ENCODE measurements at places on chromosomes 2 and 18.

DNA sequence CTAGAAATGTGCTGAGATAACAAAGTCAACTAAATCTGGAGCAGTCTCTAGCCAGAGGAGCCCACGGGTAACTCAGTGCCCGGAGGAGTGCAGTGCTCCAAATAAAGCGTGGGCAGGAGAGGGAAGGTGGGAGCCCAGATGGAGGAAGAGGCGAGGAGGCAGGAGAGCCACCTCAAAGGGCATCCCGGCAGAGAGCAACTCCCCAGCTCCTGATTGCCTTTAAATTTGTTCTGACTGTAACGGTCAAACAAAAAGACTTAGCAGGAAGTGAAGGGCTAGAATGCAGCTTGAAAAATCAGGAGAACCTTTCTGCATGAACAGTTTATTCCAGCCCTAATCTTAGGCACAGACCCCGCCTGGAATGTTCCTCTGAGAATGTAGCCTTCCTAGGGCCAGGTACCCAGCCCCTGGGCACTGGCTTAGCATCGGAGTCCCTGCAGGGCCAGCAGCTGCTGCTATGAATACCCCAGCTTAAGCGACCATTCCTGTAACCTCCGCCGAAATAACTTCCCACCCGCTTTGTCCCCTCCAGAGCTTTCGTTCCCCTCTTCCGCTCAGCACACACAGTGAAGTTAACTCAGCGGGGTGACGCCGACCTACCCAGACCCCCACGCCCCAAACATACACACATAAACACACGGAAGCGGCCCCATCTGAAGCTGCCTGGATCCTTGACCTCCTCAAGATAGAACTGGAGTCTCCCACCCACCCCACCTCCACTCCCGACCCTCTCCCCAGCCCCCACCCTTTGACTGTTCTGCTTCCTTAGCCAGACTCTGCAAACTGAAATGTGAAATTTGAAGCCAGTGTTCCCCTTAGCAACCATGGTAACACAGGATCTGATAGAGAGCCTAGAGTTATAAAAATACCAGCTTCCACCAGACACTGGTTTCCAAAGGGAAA, 123.2 kb downstream of the SMAD7 start:
- DNase-seq: no peak

GRCh38 chr2:179268277-179268925, 3.8 kb upstream of the SESTD1 start:
- DNase-seq: no peak

DNA sequence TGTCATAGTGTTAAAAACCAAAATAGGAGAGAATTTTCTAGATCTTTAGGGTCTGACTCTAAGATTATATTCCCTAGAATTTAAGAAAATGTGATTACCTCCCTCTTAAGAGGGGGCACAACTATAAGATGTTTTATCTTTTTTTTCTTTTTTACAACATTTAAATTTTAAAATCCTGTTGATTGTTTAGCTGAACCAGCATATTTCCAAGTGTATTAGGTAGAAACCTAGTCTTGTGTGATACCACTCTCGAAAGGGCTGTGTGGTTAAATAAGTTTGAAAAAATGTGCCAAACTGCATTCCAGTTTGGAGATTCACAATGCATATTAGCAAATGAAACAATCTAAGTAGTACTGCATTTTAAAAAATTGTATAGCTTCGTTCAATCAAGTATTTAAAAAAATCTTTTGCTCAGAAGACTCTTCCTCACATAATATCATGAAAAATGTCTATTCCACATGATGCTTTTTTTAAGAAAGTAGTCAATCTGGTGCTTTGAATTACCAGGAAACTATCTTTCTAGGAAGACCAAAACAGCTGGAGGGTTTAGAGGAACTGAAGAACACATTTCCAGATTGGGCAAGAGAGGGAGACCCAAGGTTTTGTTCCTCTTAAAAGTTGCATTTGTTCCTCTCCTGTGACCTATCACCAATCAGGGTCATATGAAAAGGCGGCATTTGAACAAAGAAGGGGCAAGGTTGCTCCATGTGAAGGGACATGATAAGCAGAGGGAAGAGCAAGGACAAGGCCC, 98.8 kb downstream of the DPP4 start:
- DNase-seq: no peak

DNA sequence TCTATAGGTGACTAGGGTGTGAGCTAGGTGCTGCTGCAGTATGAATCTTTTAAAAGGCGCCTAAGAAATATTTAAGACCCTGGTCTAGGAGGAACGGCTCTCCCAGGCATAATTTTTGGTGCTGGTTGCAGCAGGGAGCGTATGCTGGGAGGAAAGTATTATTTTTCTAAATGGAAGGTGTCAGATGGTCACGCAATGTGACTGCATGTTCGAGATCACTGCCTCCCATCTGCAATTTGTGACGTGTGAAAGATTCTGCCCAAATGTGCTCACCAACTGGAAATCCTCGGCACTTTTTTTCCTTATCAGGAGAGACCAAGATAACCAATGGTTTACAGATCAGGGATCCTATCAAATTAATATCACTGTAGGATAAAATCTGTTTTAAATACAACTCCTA, 95.6 kb upstream of the KLHL14 start:
- DNase-seq: no peak

DNA sequence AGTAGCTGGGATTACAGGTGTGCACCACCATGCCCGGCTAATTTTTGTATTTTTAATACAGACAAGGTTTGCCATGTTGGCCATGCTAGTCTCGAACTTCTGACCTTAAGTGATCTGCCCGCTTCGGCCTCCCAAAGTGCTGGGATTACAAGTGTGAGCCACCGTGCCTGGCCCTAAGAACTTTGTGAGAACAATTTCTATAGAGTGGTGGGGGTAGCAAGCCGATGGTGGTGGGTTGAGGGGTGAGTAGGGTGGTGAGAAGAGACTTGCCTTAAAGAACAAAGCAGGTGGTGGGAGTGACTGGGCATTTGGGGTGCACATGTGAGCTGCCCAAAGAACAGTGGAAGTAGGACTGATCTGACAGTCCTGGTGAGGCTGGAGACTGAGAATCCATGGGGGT, 76.0 kb upstream of the ASB18 start:
- DNase-seq: no peak

DNA sequence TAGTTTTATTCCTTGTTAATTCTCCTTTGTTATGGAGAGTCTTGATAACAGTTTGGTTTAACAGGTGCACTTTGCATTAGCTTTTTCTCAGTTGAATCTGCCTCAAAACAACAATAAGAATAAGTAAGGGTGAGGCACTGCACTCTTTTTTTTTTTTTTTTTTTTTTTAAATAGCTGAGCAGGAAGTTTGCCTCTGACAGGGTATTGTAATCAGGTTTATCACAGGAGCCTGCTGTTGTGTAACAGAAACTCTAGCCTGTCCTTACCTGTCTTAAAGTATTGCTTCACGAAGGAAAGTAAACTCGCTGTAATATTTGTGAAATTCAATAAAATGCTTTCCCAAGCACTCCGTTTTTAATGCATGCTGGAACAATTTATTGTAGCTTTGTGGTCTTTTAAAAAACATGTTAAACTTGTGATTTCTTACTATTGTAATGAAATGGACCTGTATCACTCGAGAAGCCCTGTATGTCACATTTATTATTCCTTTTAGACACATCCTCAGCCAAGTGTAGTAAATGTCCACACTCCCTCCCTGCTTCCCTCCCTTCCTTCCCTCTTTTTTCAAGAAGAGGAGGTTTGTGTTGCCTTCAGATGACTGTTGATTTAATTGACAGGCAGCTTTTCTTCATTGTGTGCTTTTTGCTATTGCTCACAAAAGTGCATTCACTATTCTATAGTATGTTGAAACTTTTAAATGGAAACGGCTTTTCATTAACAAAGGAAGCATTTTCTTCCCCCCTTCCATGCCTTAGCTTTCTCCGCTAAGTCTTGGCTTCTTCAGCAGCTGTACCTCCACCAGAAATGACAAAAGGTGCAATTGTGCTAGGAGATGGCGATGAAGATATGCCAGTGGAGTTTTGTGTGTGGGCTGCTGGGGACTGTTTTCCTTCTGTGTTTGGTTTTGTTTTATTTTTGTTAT, 52.7 kb downstream of the TAF1B start:
- DNase-seq: no peak

GRCh38 chr18:49849331-49850217, 36.2 kb upstream of the ACAA2 start:
- DNase-seq: no peak

DNA sequence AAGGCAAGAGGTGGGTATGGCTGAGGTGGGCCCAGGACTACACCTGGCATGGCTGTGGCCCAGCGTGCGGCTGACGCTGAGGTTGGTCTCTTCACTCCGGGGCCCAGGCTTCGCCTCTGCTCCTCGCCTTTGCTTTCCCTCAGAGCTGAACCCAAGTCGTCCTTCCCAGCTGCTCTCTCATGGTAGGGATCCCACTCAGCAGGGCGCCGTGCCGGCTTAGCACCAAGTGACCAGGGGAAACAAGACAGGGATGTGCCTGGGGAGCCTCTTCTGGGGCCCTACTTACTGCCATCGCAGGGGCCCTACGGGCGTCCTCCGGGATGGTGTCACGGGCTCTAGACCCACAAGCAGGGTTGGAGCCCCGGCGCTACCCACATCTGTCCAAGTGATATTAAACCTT, 138.1 kb upstream of the ALKAL2 start:
- DNase-seq: no peak

- DNase-seq: no peak
These were observed 88.9 kb downstream of the GAREM1 start for GRCh38 chr18:32381761-32382160.

DNA sequence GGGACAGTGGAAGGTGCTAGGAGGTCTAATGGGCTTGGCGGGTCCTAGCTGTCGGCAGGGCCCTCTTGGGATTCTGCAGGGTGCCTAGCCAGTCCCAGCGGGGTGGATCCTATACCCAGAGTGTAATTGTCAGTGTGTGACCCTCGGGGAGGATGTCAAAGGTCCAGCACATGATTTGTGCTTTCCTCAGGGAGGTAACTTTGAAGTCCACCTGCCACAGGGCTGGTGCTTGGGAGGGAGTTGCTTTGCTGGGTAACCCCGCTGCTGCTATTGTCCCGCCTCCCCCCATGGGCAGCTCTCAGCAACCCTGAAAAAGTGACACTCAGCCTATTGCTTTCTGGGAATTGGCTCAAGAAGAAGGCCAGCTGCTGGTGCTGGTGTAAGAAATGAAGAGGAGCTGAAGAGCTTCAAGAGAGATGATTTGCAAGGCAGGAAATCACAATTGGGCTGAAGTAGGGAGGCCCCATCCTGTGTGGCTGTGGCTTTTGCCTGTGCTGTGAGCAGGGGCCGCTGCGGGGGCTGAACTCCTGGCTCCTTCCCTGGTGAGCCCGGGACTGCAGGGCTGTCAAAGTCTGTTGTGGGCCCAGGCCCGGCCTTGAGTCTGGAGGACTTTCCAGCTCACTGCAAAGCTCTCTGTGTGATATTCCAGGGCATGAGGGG, 36.4 kb downstream of the EMILIN2 start:
- DNase-seq: no peak

DNA sequence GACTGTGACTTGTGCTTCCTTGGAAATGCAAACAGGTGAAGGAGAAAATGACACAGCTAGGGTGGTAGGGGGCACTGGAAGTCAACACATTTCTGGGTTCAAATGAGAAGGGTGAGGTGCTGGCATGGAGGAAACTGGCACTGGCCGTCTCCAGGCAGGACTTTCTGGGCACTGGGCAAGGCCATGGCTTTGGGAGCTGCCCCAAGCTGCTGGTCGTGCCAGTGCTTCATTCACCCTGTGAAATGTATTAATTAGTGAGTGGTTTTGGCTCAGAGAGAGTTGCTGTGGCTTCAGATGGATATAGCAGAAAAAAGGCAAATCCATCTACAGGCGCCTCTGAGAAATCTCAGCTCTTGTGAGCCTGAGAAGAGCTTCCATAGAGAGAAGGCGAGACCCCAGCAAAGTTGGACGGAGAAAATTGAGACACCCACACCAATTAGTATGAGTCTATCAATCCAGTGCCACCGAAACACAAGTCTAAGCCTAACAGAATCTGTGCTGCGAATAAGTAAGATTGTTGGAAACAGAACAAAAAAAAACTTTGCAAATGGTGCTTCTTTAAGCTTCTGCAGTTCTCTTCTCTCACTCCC, 202.1 kb upstream of the TNP1 start:
- peak; percentile 26 for DNase-seq

- DNase-seq: no peak
These were observed 713.4 kb upstream of the VRK2 start for GRCh38 chr2:57333221-57333620.

- no peak for DNase-seq
These were observed 7.2 kb upstream of the SIX3 start for GRCh38 chr2:44934038-44934982.

GRCh38 chr2:192197357-192197756, 2.6 kb upstream of the TMEFF2 start:
- no peak for DNase-seq

DNA sequence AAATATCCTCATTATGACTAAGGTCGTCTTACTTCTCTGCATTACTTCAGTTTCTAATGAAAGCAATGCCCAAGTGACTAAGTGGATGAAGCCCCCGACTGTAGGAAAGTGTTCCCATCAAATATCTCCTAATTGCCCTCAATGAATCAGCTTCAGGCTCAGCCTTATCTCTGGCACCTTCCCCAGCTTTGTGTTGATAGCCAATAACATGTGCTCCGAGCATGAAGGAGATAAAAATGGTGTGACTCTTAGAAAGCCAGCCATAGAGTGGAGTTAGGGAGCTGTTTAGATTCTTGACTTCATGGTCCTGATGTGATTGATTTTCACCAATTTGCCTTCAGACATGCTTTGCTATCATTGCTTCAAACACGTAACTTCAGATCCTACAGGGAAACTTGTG, 339.2 kb upstream of the NRP2 start:
- no peak for DNase-seq

GRCh38 chr2:182057002-182057401, 71.3 kb downstream of the PPP1R1C start:
- DNase-seq: no peak

DNA sequence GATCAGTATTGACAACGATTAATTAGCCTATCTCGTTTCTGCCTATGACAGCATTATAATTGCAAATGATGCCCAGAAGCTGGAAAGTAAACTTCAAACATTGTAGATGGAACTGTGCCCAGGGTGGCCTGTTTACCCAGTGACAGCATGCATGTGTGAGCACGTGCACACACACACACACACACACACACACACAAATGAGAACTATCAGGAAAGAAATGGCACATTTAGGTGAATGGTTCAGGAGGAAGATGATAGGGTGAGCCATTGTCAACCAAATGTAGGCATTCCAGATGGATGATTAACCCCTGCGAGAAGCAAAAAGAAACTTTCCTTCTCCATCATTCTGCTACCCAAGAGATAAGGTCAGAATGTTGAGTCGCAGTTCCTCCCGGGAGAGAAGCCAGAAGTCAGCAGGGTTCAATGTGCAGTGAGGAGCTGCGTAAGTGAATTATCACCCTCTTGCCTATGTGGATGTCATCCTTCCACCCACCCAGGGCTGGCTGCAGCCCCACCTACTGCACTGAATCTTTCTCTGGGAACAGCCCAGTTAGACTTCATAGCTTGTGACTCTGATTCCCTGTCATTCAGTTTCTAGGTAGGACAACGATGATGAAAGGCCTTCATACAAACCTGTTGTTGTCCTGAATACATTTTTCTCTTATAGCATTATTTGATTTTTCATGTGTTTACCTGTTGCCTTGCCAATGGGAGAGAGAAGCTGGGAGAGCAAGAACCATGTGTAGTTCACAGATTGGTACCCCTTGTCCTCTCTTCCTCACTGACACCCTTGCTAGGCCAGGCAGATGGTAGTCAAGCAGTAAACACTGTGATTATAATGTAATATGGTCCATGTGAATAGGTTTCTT, 3.5 kb upstream of the APOB start:
- no peak for DNase-seq

- peak; percentile 72 for DNase-seq
These were observed 91.5 kb downstream of the DYM start for GRCh38 chr18:49368876-49369440.

- no peak for DNase-seq
These were observed at the start of gene CCDC141 for GRCh38 chr2:179049546-179050311. TSS of gene CCDC141 (minus strand) at chr2:179050137. CDS start at chr2:179049941, 196 bp downstream.

Data from caudate nucleus (tissue), 63 donors.